A549 treated with GW870086 at 1 μM for 4 hours (cell line): ENCODE measurements at places on chromosomes 12 and 14. TPM values are rescaled to one million over a fixed set of nuclear protein-coding genes. Genes with fewer than 3 reads are reported as not detected.

ZFHX2 gene
- 0.63 to 1.4 TPM (median 0.75 TPM) in 5 replicates for total RNA-seq

BRI3BP gene
- 17.1 to 21.9 TPM (median 20.0 TPM) in 5 replicates for total RNA-seq

STYX gene
- total RNA-seq: 4.3 to 6.8 TPM (median 5.8 TPM) in 5 replicates

ACSM4 gene
- total RNA-seq: not detected in 5 replicates

PIWIL1 gene
- 0.27 TPM in 1 of 5 replicates, not detected in the others for total RNA-seq
